ENCODE measurements at places on chromosomes 12 and 14.
A peak's percentile ranks its signal among the peaks of the same experiment; 100 is the strongest.

DNA sequence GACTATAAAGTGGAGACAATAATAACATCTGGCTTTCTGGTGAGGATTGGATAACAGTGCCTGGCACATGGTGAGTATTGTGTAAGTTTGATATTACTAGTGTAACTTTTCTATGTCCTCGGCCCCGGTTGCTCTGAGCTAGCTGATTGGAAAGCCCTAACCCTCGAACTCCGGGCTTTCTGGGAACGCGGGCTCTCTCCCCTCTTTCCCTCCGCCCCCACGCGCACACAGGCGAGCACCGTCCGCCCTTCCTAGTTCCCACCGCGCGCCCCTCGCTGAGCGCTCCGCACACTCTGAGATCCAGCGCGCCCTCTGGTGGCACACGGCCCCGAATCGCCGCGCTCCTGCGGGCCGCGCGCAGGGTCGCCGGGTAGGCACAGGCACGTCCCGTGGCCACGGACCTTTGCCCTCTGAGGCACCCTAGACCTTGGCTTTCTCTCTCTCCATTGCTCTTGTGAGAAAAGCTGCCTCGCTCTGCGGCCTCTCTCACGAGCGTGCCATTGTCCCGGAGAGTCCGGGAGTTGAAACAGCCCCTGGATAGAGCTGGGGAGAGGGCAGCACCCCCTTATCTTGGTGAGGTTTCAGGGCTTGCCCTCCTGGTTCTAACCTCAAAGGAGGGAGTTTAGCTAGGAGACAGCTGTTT, 23.2 kb upstream of the ESRRB start:
- DNase-seq, result peak; percentile 67

DNA sequence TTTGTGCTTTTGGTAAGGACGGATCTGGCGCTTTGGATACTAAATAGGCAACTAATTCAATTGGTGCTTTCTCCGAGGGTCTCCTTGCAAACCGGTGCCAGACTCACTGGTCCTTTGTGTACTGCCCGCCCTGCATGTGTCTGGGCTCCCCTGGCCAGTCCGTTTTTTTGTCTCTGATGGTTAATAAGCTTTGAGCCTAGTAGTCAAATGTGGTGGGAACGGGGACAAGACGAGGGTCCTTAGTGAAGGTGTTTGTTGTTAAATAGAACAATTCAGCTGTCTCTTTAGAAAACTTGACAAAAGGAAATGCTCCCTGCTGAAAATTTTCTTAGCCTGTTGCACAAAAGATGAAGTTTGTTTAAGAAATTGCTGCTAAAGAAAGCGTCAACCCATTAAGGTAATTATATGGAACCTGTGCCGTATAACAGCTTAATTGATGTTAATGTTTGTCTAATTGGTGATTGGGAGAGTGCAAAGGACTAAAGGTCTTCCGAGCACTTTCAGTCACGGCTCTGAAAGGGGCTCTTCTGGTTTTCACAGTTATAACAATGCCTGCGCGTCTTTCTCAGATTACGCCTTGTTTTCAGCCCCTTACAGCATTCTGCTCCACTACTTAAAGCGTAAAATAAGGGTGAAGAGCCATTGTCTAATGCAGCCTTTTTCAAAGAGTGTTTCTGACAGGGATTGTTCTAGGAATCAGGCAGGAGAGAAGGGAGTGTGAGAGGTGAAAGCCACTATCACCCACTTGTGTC, 537.4 kb downstream of the PRKD1 start:
- no peak for DNase-seq

GRCh38 chr14:98347686-98348085, 924.3 kb downstream of the BCL11B start:
- DNase-seq, result no peak

DNA sequence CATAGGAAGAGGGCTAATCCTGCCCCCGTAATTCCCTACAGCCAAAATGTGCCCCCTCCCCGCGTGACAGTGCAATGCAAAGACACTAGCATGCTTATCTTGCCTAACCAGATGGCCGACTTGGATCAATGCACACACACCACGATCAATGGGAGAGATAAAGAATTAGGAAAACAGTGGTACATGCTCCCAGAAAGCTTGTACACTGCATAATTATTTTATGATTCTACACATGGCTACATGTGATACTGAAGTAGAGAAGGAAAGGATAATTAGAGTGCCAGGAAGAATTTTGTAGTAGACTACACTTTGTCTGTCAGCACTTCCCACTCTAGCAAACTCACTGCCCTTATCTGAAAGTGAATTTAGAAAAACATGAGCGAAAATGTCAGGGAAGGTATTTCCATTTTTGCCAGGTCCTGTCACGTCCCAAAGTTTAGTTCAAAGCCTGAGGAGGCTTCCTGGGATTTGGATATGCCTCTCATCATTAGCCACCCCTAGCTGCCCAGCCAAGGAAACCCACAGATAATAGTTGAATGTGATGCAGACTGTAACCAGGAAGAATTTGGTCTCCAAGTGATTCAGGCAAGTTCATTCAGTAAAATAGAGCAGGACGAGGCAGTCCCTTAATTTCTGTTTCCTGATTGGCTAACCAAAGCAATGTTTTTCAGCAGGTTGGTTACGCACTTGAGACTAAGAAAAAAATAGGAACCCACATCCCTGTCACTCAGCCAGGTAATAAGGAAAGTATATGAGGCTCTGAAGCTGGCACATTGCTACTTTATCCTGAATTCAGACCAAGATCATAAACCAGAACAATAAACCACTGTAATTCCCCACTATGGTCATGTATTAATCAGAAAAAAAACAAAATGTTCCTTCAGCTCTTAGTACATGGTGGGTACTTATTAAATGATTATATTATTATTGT, 199.6 kb upstream of the OTX2 start:
- no peak for DNase-seq

DNA sequence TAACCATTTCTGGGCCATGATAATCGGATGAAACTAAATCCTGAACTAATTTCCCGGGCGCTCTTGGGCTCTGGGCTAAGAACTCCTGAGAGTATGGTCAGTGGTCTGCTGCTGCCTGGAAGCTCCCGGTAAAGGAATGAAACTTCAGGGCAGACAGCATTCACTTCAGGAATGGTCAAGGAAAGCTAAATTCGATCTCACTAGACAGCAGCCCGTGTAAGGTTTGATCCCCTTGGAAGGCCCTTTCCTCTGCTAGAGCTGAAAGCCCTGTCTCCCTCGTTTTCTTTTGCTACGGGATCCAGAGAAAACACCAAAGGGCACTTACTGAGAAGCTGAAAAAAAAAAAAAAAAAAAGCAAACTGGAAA, 680 bp downstream of the ASB8 start:
- DNase-seq, result no peak

DNA sequence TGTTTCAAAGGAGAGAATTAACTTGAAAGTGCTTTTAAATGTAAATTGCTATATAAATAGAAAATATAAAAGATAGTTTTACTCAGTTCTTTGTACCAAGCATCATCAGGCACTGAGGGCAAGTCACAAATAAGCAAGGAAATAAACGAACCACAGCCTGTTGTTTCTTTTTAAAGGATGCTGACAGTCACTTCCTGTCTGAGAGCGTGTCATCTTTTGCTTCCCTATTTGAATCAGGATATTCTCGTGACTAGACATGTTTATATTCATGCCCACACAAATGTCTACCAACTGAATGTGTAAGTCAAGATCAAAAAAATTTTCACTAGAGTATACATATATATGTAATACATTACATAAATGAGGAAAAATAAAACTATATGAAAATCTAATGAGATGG, 31.4 kb upstream of the SLC2A13 start:
- DNase-seq, result no peak

DNA sequence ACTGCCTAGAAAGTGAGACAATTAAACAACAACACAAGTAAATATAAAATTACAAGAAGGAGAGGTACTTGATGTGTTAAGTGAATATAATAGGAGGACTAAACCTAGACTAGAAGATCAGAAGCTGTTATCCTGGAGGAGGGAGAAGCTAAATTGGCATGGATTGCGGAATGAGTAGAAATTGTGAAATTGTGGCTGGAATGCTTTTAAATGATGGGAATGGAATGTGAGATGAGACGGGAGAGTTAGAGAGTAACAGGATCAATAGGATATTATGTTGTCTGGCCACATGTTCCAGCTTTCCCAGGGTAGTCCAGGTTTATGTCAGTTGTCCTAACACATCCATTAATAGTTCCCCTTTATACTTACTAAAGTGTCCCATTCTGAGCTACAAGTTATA, 44.0 kb upstream of the CPNE8 start:
- no peak for DNase-seq

- no peak for DNase-seq
These were observed 117.6 kb downstream of the CACNA1C start for GRCh38 chr12:2170376-2170775.

DNA sequence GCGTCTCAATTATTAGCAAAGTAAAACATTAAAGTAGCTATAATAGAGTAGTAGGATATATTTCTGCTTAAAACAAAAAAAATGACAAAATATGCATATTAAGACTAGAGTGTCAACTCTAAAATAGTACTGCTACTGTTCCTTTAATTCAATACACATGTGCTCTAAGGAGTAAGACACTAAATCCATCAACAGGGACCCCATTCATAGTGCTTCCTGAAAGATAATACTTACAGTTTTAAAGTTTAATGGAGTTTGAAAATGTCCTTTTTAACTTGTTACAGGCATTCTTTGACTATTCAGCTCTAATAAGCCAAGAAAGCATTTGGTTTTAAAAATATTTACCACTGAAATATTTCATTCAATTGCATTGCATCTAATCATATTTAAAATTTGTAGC, 145.2 kb downstream of the ADAMTS20 start:
- no peak for DNase-seq

DNA sequence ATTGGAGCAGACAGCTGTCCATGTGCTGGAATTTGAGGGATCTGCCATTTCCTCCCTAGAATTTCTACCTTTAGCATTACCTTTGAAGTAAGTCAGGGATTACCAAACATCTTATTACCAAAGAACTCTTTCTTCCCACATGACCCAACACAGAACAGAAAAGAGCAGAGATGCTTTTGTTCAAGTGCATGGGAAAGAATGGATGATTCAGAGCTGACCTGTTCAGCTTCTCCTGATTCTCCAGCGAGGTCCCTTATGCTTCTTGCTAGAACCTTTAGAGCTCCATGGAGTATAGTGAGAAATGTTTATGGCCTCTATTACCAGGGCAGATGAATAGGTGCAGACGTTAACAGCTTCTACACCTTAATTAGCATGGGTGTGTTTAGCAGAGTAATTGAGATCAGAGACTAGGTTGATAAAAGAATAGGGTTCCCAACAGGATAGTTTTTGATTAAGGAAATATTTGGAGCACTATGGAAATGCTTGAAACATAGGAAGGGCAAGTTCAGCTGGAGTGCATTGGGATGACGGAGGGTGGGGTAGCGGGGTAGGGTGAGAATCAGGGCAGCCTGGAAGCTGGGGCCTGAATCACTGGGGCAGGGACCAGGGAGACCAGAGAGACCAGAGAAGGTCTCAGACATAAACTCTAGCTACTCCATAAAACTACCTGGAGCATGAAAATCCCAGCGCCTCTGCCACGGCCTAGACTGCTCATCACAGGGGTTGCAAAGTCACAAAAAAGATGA, 223.7 kb downstream of the CACNA1C start:
- DNase-seq, result no peak

GRCh38 chr12:50515587-50515986, 10.8 kb downstream of the DIP2B start:
- no peak for DNase-seq

GRCh38 chr14:22163051-22163450, 426.0 kb downstream of the DAD1 start:
- DNase-seq, result no peak

DNA sequence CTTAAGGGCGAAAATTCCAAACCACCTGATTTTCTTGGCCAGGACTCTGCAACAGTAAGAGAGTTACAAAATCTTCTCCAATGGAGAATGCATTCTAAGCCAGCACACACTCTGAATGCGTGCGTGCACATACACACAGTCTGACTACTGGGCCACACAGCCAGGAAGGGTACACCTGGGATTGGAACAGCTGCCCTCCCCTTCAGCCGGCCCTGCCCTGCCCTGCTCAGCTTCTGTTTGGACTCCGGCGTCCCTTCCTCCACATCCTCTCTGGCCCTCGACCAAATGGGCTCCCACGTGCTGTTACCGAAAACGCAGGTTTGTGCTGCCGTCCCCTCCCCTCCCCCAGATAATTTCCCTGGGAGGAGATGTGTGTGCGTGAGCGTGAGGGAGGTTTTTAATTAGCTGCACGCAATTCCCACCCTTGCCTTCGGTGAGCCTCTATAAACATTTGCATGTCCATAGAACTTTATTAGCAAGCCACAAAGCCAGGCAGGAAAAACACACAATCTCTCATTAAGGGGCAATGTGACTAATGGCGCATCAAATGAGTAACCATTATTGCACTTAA, 43.0 kb downstream of the CCNK start:
- DNase-seq, result no peak

DNA sequence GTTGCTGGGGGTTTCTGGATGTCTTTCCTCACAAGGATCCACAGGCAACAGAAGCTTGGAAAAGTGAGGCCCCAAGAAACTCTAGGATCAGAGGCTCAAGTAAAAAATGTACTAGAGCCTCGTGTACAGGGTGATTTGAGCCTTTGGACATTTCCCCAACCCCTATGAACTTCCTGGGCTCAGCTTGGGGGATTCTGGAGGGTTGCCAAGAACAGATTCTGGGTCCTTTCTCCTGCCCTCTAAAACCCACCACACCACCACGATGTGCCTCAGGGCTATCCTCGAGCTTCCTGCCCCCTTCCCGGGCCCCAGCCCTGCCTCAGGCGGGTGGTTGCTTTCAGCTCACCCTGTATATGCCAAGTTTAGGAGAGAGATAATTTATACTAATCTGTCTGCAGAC, 583 bp downstream of the FAM186B start:
- DNase-seq, result no peak

DNA sequence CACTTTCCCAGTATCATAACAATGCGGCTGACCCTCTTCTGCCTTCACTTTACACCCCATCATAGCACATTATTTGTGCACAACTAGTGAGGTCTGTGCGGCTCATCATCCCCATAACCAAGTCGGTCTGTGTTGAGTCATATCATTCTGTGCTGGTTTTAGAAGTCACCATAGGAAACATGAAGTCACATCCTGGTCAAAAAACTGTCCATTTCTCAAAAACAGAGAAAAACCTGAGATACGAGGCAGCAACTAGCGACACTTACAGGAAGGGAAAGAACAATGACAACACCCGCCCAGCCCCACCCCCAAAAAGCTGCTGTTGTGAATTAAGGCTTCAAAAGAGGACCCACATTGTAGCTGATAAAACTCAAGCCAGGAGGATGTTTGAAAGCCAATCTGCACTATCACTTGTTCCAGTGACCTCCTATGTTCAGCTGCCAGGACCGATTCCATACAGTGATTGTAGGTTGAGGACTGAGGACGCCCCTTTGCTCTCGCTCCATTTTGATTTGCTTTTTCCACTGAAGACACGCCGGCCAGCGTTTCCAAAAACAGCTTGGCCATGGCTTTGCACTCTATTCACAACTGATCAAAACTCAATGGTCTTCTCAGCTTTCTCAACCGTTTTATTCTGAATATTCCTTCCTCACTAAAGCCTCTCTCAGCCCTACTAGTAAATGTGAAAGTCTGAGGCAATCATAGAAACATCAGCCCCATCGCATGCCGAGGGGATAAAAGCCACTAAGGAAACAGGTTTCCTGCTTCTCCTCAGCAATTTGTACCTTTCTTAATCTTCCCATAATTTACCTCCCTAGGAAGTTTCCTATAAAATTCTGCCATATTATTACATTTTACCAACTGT, 87.5 kb downstream of the DUSP16 start:
- DNase-seq, result peak; percentile 67

GRCh38 chr14:103243764-103244737, 90.0 kb upstream of the EIF5 start:
- no peak for DNase-seq

Measured in GM19239 (cell line).